ENCODE measurements at places on chromosomes 3 and 15.

- DNase-seq: no peak
Observed at GRCh38 chr3:150727653-150728502, 24.2 kb upstream of the ERICH6 start.

DNA sequence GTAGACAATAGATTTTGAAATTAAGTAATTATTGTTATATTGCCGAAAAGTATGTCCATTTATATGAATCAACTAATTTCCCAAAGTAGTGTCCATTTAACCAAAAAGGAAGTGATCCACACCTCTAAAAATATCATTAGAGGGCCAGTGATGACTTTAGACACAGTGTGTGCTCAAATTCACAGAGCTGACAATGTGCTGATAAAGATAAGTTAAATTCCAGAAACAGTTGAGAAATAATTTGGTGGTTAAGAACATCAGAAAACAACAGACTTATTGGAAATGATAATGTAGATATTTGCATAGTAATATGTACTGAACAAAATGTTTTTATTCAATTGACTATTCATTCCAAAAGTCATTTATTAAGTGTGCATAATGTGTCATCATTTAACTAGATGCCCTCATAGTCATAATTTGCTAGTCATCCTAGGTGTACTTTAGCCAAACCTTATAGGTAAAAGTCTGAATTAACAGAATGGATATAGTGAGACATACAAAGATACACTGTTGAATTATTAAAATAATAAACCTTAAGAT is 230.2 kb upstream of the ADAMTS9 start:
- no peak for DNase-seq

DNA sequence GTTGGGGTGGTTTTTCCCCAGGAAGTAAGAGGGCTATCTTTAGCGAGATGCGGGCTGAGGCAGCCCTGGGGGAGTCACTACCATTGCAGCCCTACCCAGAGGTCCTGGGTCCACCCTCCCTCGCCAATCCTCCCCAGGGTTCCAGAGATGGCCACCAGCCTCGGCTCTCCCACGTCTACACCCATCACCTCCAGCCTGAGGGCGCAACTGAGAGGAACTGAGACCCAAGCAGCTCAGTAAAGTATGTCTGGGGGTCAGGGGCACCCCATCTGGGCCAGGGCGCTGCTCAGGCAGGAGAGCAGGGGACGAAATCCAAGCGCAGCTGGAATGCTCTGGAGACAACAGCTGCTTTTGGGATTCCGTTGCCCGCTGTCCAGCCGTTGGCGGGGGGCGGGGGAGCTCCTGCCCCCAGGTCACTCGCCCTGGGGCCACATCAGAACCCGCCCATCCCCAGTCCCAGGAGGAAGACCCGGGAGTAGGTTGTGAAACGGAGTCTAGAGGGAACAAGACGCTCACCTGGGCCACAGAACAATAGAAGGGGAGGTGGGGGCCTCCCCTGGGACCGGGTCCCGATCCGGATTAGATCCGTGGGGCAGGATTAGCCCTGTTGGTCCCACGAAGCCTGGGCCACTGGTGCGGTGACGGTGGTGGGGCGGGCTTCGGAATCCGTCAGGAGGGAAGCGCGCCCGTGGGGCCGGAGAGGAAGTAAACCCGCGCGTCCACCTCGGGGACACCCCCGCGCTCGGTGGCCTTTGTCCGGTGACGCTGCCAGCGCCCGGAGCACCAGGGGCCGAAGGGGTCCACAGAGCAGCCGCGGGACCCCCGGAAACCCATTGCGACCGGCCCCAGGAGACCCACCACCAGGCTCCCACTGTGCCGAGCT is 1.4 kb upstream of the NDUFAF3 start:
- no peak for DNase-seq

DNA sequence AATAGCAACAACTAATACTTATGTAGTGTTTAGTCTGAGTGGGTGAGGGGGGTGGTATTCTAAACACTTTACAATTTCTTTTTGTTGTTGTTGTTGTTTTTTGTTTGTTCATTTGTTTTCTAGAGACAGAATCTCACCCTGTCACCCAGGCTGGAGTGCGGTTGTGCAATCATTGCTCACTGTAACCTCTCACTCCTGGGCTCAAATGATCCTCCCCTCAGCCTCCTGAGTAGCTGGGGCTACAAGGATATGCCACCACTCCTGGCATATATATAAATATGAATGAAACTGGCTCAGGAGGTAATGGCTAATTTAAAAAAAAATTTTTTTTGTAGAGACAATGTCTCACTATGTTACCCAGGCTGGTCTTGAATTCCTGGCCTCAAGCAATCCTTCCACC is 19.1 kb downstream of the SPSB4 start:
- no peak for DNase-seq
